NCI-H1417 (cell line): ENCODE measurements at places on chromosomes 6 and 20.

DNA sequence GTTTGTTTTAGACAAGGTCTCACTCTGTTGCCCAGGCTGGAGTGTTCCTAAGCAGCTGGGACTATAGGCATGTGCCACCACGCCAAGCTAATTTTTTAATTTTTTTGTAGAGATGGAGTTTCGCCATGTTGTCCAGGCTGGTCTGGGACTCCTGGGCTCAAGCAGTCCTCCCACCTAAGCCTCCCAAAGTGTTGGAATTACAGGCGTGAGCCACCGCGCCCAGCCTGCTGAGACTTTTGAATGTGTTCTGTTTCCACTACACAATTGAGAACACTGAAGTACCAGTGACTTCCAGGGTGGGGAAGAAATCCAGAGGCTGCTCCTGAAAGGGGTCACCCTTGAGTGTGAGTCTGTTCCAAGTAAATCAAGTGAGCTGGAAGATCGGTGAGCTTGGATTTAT, 81.3 kb upstream of the ARMC2 start:
- no peak for DNase-seq

GRCh38 chr6:50116797-50117542, 67.2 kb upstream of the DEFB112 start:
- DNase-seq: peak; percentile 65

GRCh38 chr6:29491574-29491973, 3.8 kb upstream of the MAS1L start:
- DNase-seq: no peak

DNA sequence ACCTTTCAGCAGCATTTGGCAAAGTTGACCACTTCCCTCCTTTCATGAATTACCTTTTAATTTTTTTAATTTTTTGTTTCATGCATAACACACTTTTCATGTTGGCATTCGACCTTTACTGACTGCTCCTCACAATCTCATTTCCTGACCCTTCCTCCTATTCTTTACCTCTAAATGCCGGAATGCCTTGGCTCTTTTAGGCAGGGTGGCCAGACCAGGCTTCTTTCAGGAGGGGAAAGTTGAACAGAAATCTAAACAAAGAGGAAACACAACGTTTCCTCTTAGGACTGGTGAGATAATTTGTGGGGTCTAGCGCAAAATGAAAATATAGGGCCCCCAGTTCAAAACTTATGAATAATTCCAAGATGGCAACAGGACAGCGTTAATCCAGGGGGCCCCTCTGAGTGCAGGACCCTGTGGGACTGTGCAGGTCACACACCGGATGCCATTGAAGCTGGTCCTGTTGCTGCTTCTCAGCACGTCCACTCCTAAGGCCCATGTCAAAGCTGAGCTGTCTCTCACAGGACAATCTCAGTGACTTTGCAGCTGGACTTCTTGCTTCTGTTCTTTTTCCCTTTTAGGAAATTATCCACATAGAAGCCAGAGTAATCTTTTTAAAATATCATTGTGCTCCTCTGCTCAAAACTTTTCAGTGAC, 313.8 kb downstream of the HDGFL1 start:
- no peak for DNase-seq

DNA sequence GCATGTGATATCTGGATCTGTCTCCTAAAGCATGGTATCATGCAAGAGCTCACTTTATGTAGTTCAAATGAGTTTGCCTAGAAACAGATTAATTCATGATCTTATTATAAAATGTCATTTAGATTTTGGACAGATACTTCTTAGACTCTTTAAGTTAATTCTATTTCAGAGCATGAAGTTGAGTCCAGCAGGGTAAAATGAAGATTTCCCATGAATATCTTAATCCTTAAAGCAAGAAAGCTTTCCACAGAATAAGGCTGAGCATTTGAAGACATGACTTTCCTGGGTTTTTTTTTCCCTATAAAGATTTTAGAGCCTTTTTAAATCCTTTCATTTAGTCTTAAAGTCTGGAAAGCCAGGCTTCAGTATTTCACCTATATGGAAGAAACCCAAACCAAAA, 556.0 kb upstream of the GJE1 start:
- DNase-seq: no peak

GRCh38 chr6:111857674-111858337, 15.4 kb downstream of the FYN start:
- DNase-seq: no peak

DNA sequence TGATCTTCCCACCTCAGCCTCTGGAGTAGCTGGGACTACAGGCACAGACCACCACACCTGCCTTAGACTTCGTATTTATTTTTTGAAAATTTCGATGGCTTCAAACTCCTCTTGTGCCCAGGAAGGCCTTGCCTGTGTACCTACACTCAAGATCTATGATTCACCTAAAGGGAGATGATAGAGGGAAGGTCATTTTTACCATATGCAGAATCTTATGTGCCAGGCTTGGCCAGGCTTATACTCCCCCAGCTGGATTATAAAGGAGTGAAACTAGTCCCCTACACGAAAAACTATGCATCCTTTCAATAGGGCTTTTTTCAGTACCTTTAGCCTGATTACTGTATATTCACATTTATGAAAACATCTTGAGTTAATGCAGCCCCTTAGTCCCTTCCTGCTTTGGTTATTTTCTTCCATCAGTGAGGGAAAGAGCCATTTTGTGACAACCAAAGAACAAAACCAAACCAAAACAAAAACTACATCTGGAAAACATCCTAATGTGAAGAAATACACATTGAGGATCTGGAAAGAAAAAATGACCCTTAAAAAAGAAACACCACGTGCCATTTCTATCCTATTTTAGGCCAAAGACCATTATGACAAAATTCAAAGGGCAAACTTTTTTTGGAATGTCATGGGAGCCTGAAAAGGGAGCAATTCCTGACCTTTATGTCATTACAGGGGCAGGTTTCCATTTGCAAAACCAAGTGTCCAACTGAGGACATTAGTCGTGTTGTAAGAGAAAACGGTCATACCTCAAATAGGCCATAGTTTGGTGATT, 34.7 kb downstream of the RIPOR2 start:
- no peak for DNase-seq
